CD4-positive, alpha-beta T cell treated with Interleukin-1 beta for 1 hour (primary cell): ENCODE measurements at places on chromosomes 5 and 9.

DNA sequence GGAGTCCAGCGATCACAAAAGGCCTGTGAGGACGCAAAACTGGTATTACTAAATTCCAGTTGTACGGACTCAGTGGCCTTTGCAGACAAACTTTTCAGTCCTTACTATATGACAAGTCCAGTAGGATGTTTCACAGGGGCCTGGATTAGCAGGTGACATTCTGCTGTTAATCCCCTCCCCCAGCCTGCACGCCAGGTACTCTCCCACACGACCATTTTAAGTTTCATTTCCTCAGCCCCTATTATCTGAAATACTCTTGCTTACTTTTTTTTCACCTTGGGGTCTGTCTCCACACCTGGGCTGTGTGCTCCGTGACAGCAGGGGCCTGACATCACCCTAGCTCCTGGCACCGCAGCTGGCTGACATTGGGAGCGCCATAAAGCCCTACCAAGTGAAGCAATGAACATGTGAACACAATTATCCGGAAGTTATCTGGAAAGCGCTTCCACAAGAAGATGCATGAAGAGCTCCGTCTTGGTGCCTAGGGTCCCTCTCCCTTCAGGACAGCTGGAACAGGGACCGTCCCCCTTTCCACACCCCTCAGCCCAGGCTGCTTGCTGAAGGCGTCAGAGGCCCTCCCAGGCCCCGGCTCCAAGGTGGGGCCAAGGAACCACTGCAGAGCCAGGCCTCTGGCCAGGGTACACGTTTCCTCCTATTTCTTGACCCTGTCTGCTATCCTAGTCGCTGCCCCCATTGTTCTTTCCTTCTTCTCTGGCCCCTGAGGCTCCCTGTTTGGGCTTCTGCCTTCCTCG, 39.7 kb upstream of the ZNF622 start:
- no peak for DNase-seq

DNA sequence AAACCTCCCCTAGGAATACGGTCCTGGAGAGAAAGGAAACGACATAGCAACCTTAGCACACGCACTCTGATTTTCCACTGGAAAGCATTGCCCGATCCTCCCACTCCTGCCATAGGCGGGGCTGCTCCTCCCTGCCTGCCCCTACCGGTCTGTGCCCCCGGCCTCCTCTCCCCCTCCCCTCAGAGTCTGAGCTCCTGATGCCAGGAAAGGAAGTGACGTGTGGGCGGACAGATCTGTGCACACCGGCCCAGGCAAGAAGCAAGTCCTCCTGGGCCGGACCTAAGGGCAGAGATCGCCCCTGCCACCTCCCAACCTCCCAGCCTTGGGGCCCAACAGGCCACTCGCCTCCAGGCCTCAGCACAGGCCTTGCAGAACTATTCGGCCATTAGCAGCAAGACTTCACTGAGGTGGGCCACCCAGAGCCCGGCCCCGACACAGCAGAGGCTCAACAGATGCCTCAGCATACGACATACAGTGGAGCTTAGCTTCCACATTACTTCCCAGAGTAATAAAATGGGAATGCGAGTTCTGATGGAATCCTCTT, 7.2 kb downstream of the NINJ1 start:
- DNase-seq = no peak

GRCh38 chr9:79646096-79646495, 74.3 kb downstream of the TLE4 start:
- DNase-seq = no peak

DNA sequence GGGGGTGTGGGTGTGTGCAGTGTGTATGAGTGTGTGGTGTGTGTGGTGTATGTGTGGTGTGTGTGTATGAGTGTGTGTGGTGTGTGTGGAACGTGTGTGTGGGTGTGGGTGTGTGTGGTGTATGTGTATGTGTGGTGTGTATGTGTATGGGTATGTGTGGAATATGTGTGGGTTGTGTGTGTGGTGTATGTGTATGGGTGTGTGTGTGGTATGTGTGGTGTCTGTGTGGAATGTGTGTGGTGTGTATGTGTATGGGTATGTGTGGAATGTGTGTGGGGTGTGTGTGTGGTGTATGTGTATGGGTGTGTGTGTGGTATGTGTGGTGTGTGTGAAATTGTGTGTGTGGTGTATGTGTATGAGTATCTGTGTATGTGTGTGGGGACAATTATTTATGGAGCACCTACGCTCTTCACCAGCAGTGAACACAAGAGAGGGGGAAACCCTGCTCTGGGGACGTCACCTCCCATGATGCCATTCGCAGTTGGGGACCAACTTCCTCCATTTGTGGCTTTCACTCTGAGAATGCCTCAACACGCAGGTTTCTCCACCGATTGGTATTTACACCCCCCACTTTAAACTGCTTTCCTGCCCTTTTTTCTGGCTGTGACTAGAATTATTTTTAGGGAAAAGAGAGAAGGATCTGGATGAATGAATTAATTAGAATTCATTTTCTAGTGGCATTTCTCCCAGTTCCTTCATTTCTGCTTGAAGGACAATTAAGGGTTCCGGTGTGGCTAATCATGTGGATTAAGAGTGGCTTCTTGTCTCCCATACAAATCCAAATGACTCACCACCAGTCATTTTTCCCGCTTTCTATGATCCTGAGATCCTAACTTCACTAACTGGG, 238.1 kb downstream of the ROR2 start:
- DNase-seq = peak; percentile 65

DNA sequence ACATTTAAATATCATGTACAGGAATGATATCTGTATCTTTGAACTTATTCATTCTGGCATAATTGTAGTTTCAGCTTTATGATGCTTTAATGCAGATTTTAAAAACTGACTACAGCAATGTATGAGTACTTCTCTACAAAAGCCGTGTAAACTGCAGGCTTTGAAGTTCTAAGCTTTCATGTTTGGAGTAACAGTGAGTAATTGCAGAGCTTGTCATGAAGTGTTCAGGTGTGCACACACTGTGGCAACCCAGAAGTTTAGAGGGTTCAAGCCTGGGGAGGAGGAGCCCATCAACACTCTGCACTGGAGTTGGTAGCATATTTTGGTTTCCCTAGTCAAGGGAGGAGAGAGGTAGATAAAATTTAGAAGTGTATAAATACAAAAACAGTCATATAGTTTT, 130.9 kb downstream of the CD180 start:
- DNase-seq = no peak

DNA sequence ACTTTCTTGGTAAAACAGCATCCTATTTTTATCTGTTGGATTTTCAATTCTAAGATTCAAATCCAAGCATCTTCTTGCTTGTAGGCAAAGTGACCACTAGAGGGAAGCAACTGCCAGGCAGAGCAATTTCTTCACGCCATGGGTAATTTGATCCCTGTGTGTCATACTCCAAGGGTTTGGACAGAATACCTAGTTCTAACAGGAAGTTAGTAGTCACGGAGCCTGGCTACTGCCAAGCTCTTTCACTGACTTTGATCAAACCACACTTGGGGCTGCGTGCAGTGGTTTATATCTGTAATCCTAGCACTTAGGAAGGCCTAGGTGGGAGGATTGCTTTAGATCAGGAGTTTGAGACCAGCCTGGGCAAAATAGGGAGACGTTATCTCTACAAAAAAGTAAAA, 473.6 kb upstream of the TNC start:
- no peak for DNase-seq
